ENCODE measurements at places on chromosomes 5 and 9. TPM values are rescaled to one million over a fixed set of nuclear protein-coding genes. Genes with fewer than 3 reads are reported as not detected.

The SMIM33 gene
- total RNA-seq = not detected

The CRAT gene
- total RNA-seq = 32.8 TPM

The EPB41L4A gene
- 1.3 TPM for total RNA-seq

The CXCL14 gene
- total RNA-seq = 15.5 TPM

The HACD4 gene
- total RNA-seq = 4.7 TPM

The MARCHF3 gene
- total RNA-seq = 2.1 TPM

The TRPM3 gene
- not detected for total RNA-seq

Data from hair follicular keratinocyte (primary cell).